Type B pancreatic cell (in vitro differentiated cells): ENCODE measurements at places on chromosomes 2 and 18.

DNA sequence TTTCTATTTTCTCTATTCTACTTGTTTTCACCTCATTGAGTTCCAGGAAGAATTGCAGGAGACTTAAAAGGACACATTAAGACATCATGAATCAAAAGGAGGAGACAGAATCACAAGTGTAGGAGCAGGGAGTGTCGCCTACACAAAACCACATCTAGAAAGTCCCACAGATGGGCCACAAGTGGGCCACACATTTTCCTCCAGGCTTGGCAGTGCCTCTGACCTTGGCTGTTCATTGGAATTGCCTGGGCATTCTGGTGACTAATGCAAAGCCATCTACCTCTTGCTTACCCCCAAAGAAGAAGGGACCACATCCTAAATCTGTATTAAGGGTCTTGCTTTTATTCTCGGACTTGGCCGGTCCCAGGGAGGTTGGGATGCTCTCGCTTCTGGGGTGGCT lies 103.6 kb downstream of the KLHL29 start:
- DNase-seq: no peak

DNA sequence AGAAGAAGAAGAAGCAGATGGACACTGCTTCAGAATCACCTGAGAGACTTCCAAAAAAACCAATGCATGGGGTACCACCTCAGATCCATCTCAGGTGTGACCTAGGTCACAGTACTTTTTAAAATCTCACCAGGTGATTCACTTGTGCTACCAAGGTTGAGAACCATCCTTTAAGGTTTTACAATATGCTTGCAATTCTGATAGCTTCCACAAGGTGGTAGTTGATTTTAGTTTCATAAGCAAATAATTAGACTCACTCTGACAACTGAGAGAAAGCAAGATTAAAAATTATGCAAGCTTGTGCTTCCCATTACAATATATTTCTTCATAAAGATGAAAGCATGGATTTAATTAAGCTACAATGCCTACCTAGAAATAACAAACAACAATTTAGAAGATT lies 355.1 kb downstream of the EN1 start:
- DNase-seq: no peak

- DNase-seq: no peak
These were observed 66.4 kb upstream of the MSH2 start for GRCh38 chr2:47336259-47337238.

DNA sequence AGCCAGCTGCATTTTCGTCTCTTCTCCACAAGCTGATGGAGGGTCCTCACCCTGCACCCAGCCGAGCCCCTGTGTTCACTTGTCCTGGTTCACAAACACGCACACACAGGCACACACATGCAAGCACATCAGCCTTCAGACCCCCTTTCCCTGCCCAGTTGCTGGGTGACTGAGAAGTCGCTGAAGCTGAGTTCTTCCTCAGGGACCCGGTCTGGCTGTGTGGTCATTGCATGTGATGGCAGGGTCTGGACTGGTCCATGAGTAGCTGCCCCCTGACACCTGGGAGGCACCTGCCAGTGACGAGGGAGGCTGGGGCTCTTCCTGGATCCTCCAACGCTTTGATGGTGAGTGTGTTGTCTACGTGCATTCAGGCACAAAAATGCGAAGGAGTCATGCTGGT lies 546.1 kb upstream of the SALL3 start:
- no peak for DNase-seq

GRCh38 chr2:140797718-140798117 lies 1333.1 kb downstream of the LRP1B start:
- no peak for DNase-seq

GRCh38 chr2:174522553-174522952 lies 35.7 kb upstream of the GPR155 start:
- DNase-seq: no peak

- no peak for DNase-seq
These were observed 115.0 kb downstream of the ST6GAL2 start for GRCh38 chr2:106770986-106771385.

GRCh38 chr2:109365131-109365530 lies 236.1 kb downstream of the SH3RF3 start:
- peak; percentile 24 for DNase-seq

- DNase-seq: no peak
These were observed 40.5 kb upstream of the EFHD1 start for GRCh38 chr2:232592772-232593395.

GRCh38 chr2:238523158-238524110 lies 96.7 kb downstream of the ASB1 start:
- DNase-seq: no peak

DNA sequence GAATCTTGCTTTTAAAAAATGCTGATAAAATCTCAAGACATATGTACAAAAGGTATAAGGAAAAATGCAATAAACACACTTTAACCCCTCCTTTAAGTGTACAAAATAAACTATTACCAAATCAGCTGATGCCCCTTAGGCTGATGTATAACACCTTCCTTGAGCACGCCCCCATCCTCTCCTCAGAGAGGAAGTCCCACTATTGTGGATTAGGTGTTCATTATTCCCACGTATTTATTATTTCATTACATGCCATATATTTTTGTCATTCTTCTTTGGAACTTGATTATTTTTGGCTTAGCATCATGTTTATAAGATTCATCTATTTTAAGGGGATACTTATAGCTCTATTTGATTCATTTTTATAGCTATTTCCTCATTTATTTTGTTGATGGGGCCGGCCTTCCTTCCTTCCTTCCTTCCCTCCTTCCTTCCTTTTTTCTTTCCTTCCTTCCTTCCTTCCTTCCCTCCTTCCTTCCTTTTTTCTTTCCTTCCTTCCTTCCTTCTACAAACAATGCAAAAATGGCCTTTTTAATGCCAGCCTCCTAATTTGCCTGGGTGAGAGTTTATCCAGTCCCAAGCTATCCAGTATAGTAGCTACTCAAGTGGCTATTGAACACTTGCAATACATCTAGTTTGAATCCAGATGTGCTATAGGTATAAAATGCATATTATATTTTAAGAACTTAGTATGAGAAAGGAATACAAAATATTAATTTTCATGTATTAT lies 4.0 kb downstream of the SERPINB13 start:
- DNase-seq: no peak

- DNase-seq: no peak
These were observed 5.9 kb downstream of the ASXL3 start for GRCh38 chr18:33583901-33584300.

GRCh38 chr2:194559964-194560363 lies 1097.1 kb upstream of the SLC39A10 start:
- no peak for DNase-seq

DNA sequence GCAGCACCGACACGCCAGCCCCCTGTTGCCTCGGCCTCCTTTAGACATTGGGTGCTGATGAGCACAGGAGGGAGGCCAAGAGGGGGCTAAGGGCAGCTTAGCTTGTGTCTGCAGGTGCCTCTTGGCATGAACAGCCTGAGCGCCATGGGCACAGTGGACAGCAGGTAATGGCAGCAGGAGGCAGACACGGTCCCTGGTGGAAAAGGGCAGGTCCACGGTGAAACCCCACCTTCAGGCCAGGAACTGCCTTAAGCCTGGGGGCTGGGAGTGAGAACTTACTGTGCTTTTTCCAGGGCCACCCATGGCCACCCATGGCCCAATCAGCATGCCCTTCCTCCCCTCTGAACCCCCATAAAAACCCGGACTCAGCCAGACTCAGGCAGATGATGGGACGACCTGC lies 633.4 kb upstream of the TMEFF2 start:
- no peak for DNase-seq

DNA sequence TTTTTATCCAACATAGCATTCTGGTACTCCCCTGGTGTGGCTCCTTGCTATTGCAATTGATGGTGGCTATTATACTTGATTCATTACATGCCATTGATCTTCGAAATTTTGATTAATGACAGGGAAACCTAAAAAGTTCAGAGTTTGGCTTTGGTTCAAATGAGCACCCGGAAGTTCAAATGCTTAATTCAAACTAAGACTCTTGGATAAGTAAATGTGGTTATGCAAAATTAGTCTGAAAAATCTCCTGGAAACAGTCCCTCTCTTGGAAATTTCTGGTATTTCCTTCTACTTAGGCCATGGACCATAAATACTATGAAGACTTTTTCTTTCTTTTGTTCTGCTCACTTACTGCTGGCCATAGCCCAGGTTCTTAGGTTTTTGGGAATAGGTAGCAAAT lies 65.3 kb upstream of the SMIM21 start:
- no peak for DNase-seq

- no peak for DNase-seq
These were observed 106.0 kb upstream of the RAB12 start for GRCh38 chr18:8503248-8503647.

GRCh38 chr2:62284980-62285379 lies 89.1 kb downstream of the B3GNT2 start:
- DNase-seq: no peak

DNA sequence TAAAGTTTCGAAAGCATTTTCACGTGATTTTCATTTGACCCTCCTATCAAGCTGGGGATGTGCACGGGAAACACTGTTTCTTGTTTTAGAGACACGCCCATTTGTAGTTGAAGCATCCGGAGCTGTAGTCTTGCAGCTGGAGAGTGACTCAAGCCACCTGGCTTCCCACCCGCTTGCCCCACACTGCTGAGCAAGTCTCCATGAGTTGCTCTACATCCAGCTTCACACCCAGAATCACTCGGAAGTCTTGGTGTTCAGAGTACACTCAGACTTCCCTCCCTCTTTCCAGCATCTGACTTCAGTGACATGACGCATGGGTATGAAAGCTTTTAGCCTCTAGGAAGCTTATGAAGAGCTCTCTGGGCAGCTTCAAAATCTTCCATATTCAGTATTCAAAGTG lies 262.4 kb downstream of the NBAS start:
- DNase-seq: no peak

DNA sequence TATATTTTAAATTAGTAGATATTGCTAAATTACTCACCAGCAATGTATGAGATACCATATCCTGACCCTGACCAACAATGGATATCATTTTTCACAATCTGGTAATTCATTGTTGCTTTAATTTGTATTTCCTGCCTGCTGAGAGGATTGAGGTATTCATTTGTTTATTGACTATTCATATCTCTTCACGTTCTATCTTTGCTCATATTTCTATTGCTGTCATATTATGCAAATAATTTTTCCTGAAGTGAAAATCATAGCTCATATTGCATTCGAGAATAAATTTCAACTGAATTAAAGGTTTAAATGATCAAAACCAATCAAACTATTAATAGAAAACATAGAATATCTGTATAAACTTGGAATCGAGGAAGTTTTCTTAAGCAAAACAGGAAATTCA lies 31.0 kb downstream of the INO80D start:
- no peak for DNase-seq

DNA sequence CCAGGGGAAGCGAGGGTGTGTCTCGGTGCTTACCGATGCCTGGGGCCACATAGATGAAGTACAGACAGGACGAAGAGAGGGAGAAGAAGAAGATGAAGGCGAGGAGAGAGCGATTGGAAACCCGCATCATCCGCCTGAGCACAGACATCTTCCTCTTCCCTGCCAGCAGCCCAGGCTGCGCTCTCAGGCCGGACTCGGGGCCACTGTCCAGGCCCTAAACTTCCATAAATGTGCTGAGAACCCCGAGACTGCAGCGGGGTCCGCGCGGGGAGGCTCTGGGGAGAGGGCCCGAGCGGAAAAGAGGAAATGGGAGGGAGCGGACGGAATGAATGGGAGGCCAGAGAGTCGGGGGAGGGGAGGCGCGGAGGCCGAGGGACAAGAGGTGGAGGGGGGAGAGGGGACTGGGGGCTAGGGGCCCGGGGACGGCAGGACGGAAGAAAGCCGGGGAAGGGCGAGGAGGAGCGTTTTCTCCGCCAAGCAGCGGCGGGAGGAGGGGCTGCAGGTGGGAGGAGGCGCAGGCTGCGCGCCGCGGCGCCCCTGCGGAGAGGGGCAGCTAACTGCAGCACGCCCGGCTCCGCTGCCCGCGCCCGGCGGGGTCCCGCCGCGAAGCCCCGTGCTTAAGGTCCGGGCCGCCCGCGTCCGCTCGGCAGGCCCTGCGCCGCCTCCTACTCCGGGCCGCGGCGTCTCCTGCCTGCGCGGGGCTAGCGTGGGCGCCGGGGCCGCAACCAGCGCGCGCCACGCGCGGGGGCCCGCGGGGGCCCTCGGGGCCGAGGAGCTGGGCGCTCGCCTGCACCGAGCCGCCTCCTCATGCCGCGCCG lies at the start of gene B4GALT6:
B4GALT6 (minus strand) TSS at position 303 of the 818 bp plus-strand sequence; CDS start at position 148, 155 bp downstream.
- peak; percentile 75 for DNase-seq

- no peak for DNase-seq
These were observed 182.8 kb upstream of the AGAP1 start for GRCh38 chr2:235311044-235311443.

DNA sequence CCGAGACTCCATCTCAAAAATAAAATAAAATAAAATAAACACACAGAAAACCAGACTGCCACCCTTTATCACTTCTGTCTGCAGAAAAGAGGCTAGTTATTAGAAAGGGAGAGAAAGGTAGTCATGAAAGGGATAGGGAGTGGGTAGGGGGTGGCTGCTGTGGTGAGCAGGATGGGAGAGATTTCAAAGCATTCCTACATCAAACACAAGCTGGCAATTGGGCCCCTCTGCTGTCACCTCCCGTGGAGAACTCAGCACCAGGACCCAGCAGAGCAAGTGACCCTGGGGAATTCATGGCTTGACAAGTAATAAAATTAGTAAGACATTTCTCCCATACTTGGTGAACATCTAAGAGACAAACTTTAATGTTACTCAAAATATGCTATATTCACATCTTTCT lies 3.7 kb upstream of the HOXD1 start:
- no peak for DNase-seq

DNA sequence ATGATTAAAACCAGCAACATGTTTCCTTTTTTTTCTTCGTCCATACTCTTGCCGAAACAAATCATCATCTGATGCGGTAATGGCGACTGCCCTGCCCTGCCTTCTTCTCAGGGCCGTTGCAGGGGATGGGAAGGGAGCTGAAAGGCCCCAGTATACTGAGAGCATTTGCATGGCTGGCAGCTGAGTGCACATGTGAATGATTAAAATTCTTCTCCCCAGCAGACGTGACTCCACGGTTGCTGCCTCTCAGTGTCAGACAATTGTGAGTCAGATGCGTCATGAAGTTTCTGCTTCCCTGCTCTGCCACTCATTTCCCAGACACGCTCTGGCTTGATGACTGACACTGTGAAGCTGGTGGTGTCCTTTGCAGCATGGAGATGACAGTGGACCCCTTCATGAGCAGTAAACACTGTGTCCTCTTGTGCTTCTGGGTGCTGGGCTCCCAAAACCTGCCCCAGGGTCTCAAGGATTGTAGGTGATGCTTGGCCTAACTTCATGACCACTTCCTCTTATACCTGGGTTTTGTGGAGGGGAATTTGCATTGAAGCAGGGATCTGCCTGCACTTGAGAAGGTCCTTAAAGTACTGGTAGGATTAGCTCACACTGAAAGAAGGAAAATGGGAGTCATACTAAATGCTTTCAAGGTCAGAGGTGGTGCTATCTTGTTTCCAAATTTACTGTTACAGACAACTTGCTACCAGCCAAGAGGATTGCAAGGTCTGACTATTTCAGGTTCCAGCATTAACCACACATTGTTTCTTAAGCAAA lies 222.5 kb upstream of the COPS8 start:
- DNase-seq: peak; percentile 56

- DNase-seq: no peak
These were observed 1322.0 kb upstream of the CELF4 start for GRCh38 chr18:38887671-38888020.

- no peak for DNase-seq
These were observed 256.1 kb downstream of the XIRP2 start for GRCh38 chr2:167144179-167144898.
